Adrenal gland (tissue), 19 donors: ENCODE measurements at places on chromosomes 1 and 21.

GRCh38 chr1:165536016-165536415 is 7.8 kb upstream of the LRRC52 start:
- no peak for DNase-seq

GRCh38 chr1:194067772-194068171 is 881.4 kb upstream of the B3GALT2 start:
- peak; percentile 10 for DNase-seq

- DNase-seq = no peak
Observed at GRCh38 chr1:111141245-111142220, 1.5 kb downstream of the CEPT1 start.

- peak; percentile 1 for DNase-seq
Observed at GRCh38 chr21:42569732-42570301, 56.2 kb downstream of the SLC37A1 start.
